Foreskin keratinocyte (primary cell): ENCODE measurements at places on chromosomes 13 and 19. TPM values are rescaled to one million over a fixed set of nuclear protein-coding genes. Genes with fewer than 3 reads are reported as not detected.

ADAT3 gene
- total RNA-seq: 2.7 and 3.2 TPM in 2 replicates

RASL11A gene
- 2.0 and 2.3 TPM in 2 replicates for total RNA-seq

KASH5 gene
- total RNA-seq: not detected in 2 replicates

ZNF345 gene
- 1.1 and 1.3 TPM in 2 replicates for total RNA-seq

DNA sequence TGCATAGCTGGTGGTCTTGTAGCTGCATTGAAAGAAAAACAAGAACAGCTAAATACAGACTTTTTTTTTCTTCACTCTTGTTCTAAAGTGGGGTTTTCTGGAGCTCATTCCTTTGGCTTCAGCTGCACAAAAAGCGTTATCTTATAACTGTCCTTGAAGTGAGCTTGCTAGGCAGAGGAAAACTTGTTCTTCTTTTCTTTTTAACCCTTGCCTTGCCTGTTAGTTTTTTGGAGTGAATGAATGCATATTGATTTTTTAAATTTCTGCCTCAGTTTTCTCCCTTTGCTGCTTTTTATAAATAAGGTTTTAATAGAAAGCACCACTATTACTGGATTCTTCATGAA is 1.5 kb downstream of the ZNF765 start:
- DNase-seq: no peak

- DNase-seq: no peak
These were observed 79.5 kb upstream of the ZNF835 start for GRCh38 chr19:56751078-56751489.

GRCh38 chr19:31347828-31348392 is 1.3 kb downstream of the TSHZ3 start:
- DNase-seq: no peak

- DNase-seq: peak; percentile 32
These were observed 156.8 kb downstream of the DNAJC3 start for GRCh38 chr13:95833719-95834118.

- DNase-seq: no peak
These were observed 6.0 kb downstream of the SPRED3 start for GRCh38 chr19:38394488-38394887.

DNA sequence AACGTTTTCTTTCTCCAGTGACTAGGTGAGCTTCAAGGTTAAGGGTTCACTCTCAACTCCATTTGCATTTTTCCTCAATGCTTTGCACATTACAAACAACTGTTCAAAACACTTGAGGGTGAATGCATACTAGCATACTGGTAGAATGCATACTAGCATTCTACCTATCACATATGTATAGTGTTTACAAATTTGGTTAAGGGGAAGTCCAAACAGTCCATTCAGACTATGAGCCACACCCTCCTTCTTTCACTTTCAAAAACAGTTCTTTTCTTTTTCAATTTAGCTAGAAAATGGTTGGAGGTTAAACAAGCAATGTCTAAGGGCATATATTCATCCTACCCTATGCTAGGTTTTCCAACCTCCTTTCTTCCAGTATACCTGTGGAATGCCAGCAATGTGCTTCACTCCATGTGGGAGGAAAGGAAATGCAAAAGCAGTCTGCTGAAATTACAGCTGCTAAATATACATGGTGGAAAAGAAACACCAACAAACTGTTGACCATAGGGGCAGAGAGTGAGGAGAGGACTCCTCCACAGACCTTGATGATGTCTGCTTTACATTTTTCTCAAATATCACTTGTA is 102.6 kb downstream of the DOCK9 start:
- DNase-seq: no peak

DNA sequence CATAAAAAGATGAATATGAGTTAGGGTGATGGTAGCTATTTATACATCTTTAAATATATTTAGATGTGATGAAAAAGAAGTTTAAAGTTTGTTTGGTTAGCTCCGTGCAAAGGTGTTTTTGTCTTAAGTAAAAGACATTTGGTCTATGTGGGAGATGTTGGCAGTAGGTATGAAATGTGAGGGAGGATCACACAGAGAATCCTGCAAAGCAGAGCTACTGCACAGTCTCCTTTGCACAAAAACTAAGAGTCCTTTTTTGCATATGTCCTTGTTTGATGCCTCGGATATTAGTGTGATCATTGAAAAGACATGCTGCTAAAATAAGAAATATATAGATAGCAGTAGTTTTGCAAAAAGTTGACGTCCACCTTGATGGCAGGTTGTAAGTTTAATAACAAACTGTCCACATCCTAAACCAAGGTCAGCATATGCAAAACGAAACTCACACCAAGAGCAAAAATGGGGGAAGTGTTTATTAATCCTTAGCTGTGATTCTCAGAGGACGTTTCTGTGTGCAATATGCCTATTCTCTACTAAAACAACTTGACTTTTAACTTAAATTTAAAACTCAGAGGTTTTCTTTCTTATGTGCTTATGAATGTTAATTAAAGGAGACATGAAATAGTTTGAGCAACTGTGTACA is 870.1 kb downstream of the PCDH9 start:
- no peak for DNase-seq

- no peak for DNase-seq
These were observed 1019.5 kb downstream of the PCDH9 start for GRCh38 chr13:66210677-66211076.

DNA sequence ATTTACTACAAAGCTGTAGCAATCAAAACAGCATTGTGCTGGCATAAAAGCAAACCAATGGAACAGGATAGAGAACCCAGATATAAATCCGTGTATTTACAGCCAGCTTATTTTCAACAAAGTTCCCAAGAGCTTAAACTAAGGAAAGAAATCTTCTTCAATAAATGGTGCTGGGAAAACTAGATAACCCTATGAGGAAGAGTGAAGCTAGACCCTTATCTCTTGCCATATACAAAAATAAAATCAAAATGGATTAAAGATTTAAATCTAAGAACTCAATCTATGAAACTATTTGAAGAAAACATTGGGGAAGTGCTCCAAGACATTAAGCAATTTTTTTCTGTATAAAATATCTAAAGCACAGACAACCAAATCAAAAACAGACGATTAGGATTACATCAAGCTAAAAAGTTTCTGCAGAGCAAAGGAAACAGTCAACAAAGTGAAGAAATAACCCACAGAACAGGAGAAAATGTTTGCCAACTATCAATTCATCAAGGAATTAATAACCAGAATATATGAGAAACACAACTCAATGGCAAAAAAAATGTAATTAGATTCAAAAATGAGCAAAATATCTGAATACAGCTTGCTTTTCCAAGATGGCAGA is 480.7 kb downstream of the LMO7 start:
- DNase-seq: no peak

GRCh38 chr13:29402166-29402636 is 193.3 kb downstream of the SLC7A1 start:
- DNase-seq: peak; percentile 1

- DNase-seq: no peak
These were observed 218.4 kb upstream of the TMTC4 start for GRCh38 chr13:100892981-100893380.
